HFFc6 (cell line): ENCODE measurements at places on chromosomes 7 and 10.

DNA sequence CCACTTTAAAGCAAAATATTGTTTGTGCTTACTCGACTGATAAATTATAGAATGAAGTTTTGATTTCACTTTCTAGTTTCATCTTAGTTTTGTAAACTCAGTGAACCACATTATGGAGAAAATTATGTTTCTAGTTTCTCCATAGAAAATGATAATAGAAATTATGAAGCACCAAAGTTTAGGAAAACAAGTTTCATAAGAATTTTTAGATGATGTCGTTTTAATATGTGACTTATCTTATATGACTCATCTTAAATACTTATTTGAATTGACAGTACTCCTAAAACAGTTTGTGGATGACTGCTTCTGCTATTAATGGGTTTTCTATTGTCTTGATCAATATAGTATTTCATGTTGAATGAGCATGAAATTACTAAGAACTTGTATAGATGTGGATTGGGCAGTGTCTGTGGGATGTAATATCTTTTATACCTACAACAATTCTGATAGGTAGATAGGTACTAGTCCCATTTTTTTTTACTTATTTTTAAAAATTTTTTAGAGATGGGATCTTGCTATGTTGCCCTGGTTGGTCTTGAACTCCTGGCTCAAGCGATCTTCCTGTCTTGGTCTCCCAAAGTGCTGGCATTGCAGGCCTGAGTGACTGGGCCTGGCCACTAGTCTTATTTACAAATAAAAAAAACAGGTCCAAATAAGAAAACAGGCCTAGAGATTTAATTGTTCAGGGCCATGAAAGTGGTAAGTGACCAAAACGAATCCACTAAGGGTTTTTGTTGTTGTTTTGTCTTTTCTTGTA is 3.7 kb downstream of the HBP1 start:
- no peak overlapping the region for H3K4me3 ChIP-seq
- H3K27ac ChIP-seq: no peak overlapping the region
- no peak for DNase-seq
- peaks cover 40% of the 10 kb centered on the region for H3K4me1 ChIP-seq
- H3K27me3 ChIP-seq: peaks cover 7% of the 10 kb centered on the region
- no peaks in the 10 kb centered on the region for H3K36me3 ChIP-seq

DNA sequence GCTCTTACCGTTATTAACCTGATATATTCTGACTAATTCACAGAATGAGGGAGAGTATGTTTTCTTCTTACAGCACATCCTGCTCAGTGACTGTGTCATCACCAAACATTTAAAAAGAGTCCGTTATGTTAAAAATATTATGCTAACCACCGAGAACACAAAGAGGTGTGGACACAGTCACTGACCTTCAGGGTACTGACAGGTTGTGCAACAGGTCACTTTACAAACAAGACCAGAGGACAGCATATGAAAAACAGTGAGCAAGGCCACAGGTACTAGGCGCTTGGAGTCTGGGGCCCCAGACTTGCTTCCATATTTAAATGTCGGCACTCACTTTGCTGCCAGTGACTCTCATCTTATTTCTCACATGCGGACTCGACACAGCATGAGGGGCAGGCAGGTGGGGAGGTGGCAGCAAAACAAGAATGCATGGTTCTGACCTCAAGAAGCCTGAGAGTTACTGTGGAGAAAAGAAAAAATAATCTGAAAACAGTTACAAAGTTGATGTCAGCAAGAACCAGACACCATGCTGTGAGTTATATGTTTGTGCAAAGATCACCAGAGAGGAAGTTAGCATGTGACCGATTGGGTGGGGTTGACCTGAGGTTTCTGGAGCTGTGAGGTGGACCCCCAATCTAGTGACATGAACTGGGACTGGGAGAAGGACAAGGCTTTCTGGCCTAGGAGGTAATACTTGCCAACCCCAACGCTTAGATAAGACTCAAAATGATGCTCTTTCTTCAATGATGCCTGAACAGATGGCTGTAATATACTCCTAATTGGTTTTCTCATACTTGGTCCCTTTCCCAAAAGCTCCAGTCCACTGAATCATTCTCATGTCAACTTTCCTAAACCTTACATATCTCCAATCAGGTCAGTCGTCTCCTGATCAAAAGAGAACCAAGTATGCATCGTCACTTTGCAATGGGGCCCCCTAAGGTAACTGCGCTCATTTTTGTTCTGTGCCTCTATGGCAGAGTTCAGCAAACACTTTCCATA is 102.4 kb downstream of the HIPK2 start:
- H3K27me3 ChIP-seq: no peaks in the 10 kb centered on the region; the same call in 1 of the 2 replicates
- DNase-seq: no peak
- H3K4me1 ChIP-seq: peaks cover 56% of the 10 kb centered on the region
- H3K27ac ChIP-seq: no peak overlapping the region
- H3K4me3 ChIP-seq: no peak overlapping the region

- H3K4me3 ChIP-seq: no peak overlapping the region
- peaks cover 3% of the 10 kb centered on the region for H3K4me1 ChIP-seq
- H3K27me3 ChIP-seq: no peaks in the 10 kb centered on the region; the same call in 1 of the 2 replicates
- no peak for DNase-seq
These were observed 34.0 kb downstream of the GPRIN2 start for GRCh38 chr10:46522295-46523118.

DNA sequence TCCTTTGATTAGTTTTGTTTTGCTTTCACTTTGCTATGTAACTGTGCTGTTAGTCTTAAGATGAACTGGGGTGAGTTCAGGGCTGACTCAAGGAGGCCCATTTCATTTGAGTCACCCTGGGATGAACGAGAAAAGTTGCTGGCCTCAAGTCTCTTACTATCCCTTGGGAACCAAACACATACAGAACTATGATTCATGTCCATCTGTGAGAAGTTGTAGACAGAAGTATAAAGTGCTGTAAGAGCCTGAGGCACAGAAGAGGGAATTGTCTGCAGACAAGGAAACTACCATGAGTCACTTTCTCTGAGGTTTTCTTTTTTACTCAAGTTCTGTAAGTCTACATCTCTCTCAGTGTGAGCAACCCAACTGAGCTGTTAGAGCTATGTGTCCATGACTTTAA is 179.8 kb upstream of the CSTF2T start:
- H3K27me3 ChIP-seq: peaks cover 2% of the 10 kb centered on the region; the same call in 1 of the 2 replicates
- peaks cover 14% of the 10 kb centered on the region for H3K4me1 ChIP-seq
- DNase-seq: peak; percentile 93
- H3K36me3 ChIP-seq: peaks cover 11% of the 10 kb centered on the region

DNA sequence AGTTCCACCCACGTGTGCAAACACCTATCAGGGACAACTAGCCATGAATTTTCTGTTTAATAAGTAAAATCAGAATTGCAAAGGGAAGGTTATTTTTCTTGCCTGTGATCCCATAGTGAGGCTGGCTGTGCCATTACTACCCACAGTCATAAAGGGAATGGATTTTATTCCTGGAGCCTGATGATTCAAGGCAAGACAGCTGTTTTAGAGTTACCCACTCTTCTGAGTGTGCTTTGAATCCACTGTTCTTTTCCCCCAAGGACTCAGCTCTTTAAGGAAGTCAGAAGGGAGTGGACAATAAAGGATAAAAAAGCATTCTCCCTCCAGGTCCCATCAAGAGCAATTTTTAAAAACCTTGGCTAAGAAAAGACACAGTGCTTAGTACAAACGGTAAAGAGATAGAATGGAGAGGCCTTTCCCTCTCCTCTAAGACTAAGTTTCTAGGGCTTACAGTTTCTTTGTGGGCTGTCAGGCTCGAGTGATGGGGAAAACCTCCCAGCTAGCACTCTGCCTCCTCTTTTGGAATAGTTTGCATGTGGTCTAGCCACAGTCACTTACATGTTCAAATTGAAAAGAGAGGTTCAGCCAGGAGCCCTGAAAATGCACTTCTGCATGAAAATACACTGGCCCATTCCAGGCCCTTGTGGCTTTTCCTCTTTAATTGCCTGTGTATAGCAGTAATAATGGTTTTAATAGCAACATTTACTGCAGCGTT is 5.1 kb upstream of the LRRC4 start:
- peaks cover 2% of the 10 kb centered on the region for H3K27me3 ChIP-seq
- H3K27ac ChIP-seq: no peak overlapping the region
- peaks cover 10% of the 10 kb centered on the region for H3K4me1 ChIP-seq
- DNase-seq: no peak
- H3K4me3 ChIP-seq: no peak overlapping the region
- H3K36me3 ChIP-seq: 0 out of 2 replicates have a peak, but pooled peaks cover under 1% of the 10 kb centered on the region

GRCh38 chr7:108263425-108263824 is 133.3 kb upstream of the LAMB4 start:
- no peaks in the 10 kb centered on the region for H3K36me3 ChIP-seq
- no peak overlapping the region for H3K27ac ChIP-seq
- H3K4me3 ChIP-seq: no peak overlapping the region

GRCh38 chr7:148939128-148939755 is 55.2 kb upstream of the EZH2 start:
- no peak overlapping the region for H3K4me3 ChIP-seq
- H3K36me3 ChIP-seq: no peaks in the 10 kb centered on the region
- no peaks in the 10 kb centered on the region for H3K27me3 ChIP-seq
- H3K27ac ChIP-seq: no peak overlapping the region
- peaks cover 17% of the 10 kb centered on the region for H3K4me1 ChIP-seq
- DNase-seq: no peak

- peaks cover 7% of the 10 kb centered on the region; the same call in 1 of the 2 replicates for H3K4me1 ChIP-seq
- no peak overlapping the region for H3K27ac ChIP-seq
- H3K36me3 ChIP-seq: no peaks in the 10 kb centered on the region
- H3K4me3 ChIP-seq: no peak overlapping the region
- peaks cover 24% of the 10 kb centered on the region for H3K27me3 ChIP-seq
These were observed 403.2 kb downstream of the RPS24 start for GRCh38 chr10:78436706-78437406.

- peaks cover 22% of the 10 kb centered on the region for H3K36me3 ChIP-seq
- peaks cover 40% of the 10 kb centered on the region for H3K4me1 ChIP-seq
- H3K4me3 ChIP-seq: peak overlapping the region; percentile 64
- peak overlapping the region; percentile 92 for H3K27ac ChIP-seq
- DNase-seq: peak; percentile 85
These were observed 52.0 kb downstream of the P4HA1 start for GRCh38 chr10:73044378-73045285.

GRCh38 chr10:77283326-77283725 is 354.3 kb downstream of the KCNMA1 start:
- H3K27ac ChIP-seq: no peak overlapping the region
- peaks cover 52% of the 10 kb centered on the region for H3K36me3 ChIP-seq
- peaks cover 74% of the 10 kb centered on the region for H3K4me1 ChIP-seq
- H3K4me3 ChIP-seq: no peak overlapping the region

- H3K4me3 ChIP-seq: peak within 1 kb of the TSS; percentile 95
- H3K4me1 ChIP-seq: peaks cover 28% of the 10 kb centered on the region
- H3K27me3 ChIP-seq: peaks cover 24% of the 10 kb centered on the region
- peak; percentile 45 for DNase-seq
These were observed at the start of gene PALS2 for GRCh38 chr7:24572997-24573553. Gene PALS2 (plus strand): TSS chr7:24573452. CDS start chr7:24623668, 50,216 bp downstream.

DNA sequence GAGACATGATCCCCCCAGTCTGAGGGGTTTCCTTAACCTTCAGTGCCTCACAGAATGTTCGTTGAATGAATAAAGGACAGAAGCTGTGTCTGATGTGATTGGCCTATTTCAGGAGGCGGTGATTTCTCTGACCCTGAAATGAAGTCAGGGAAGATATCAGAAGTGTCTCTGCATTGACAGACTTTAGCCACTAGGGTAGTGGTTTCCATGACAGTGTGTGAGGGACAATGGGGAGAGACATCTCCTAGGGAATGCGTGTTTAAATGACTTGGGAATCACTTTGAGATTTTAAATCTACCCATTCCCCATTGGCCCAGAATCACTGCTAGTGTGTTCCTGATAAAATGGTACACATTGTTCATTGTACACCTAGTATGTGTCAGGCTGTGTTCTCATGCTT is 132.0 kb downstream of the CFAP58 start:
- H3K36me3 ChIP-seq: no peaks in the 10 kb centered on the region
- no peak for DNase-seq
- H3K27ac ChIP-seq: no peak overlapping the region
- no peaks in the 10 kb centered on the region for H3K4me1 ChIP-seq
- H3K27me3 ChIP-seq: peaks cover 25% of the 10 kb centered on the region
- H3K4me3 ChIP-seq: no peak overlapping the region

- H3K4me3 ChIP-seq: no peak overlapping the region
- H3K36me3 ChIP-seq: no peaks in the 10 kb centered on the region
- H3K27me3 ChIP-seq: no peaks in the 10 kb centered on the region
- no peak overlapping the region for H3K27ac ChIP-seq
- no peak for DNase-seq
- H3K4me1 ChIP-seq: no peaks in the 10 kb centered on the region
These were observed 1409.1 kb upstream of the CELF2 start for GRCh38 chr10:9608602-9609001.

DNA sequence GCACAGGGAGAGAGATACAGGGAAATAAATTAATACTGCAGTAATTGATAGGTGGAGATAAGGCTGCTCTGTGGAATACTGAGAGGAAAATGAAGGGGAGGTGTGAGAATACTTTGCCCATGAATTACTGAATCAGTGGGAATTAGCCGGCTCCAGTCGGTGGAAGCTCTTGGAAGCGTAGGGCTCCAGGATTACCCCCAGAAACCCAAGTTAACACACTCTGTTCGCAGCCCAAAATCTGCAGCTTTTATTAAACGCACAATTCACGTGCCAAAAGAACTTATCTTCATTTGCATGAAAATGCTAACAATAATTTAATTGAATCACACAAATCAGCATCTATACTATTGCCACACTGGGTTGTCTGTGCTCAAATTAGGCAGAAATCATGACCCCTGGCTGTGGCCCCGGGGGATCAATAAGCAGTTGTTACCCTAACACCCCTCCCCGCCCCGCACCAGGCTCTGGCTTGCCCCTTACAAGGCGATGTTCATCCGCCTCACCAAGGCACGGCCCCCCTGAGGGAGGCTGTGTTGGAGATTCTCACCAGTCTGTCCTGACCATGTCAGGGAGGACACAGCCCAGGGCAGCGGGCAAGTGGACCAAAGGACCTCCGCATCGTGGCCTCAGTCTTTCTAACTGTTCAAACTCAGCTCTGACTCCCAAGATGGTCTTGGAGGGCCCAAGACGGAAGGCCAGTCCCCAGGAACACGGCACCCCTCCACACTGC is 48.4 kb upstream of the MGMT start:
- 0 out of 2 replicates have a peak, but pooled peaks cover 4% of the 10 kb centered on the region for H3K4me1 ChIP-seq
- peaks cover 1% of the 10 kb centered on the region; the same call in 1 of the 2 replicates for H3K27me3 ChIP-seq
- DNase-seq: no peak
- H3K36me3 ChIP-seq: no peaks in the 10 kb centered on the region
- H3K27ac ChIP-seq: no peak overlapping the region

- peaks cover 48% of the 10 kb centered on the region for H3K4me1 ChIP-seq
- no peak for DNase-seq
- peak overlapping the region; percentile 44; the same call in 1 of the 2 replicates for H3K27ac ChIP-seq
- peaks cover 42% of the 10 kb centered on the region for H3K36me3 ChIP-seq
- H3K27me3 ChIP-seq: peaks cover 1% of the 10 kb centered on the region
These were observed 140.5 kb downstream of the LRRC4 start for GRCh38 chr7:127890726-127891125.
